ENCODE measurements at places on chromosomes 11 and 22. TPM values are rescaled to one million over a fixed set of nuclear protein-coding genes. Genes with fewer than 3 reads are reported as not detected.
A peak's percentile ranks its signal among the peaks of the same experiment; 100 is the strongest.

The ATG2A gene
- total RNA-seq: 18.1 TPM

The BCL2L13 gene
- 35.6 TPM for total RNA-seq

DNA sequence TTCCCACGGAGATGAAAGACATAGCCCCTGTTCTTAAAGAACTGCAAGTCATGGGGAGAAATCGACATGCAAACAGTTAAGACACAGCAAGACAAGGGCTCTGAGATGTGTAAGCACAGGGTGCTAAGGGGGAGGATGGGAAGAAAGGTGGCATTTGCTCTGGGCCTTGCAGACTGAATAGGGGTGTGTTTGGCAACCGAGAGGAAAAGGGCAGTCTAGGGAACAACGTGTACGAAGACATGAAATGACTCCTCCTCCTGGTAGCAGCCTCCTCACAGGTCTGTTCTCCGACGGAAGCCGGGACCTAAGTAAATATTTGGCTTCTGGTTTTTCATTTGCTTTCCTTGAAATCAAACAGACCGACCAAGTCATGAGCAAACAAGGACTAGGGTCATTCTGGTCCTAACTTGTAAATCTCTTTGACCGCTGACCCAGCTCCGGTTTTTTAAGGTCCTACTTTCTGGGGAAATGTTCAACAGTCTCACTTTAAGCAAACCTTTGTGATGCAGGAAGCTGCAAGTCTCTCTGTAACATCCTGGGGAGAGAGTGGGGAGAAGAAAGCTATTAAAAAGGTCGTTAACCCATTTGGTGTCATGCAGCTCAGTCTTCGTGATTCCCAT, 19.7 kb downstream of the NNMT start:
- no peak overlapping the region for H3K27ac ChIP-seq
- DNase-seq: peak; percentile 68
- H3K4me3 ChIP-seq: no peak overlapping the region
- no peaks in the 10 kb centered on the region for H3K36me3 ChIP-seq

GRCh38 chr11:88553204-88553603, 215.7 kb upstream of the CTSC start:
- H3K27me3 ChIP-seq: no peaks in the 10 kb centered on the region
- H3K4me3 ChIP-seq: no peak overlapping the region
- H3K4me1 ChIP-seq: no peaks in the 10 kb centered on the region
- no peak for DNase-seq
- no peak overlapping the region for H3K27ac ChIP-seq

GRCh38 chr22:23128269-23129108, 13.3 kb downstream of the RSPH14 start:
- no peaks in the 10 kb centered on the region for H3K27me3 ChIP-seq
- peak; percentile 91 for DNase-seq
- no peak overlapping the region for H3K4me3 ChIP-seq
- H3K27ac ChIP-seq: no peak overlapping the region
- no peaks in the 10 kb centered on the region for H3K4me1 ChIP-seq

The KRTAP5-11 gene
- not detected for total RNA-seq

DNA sequence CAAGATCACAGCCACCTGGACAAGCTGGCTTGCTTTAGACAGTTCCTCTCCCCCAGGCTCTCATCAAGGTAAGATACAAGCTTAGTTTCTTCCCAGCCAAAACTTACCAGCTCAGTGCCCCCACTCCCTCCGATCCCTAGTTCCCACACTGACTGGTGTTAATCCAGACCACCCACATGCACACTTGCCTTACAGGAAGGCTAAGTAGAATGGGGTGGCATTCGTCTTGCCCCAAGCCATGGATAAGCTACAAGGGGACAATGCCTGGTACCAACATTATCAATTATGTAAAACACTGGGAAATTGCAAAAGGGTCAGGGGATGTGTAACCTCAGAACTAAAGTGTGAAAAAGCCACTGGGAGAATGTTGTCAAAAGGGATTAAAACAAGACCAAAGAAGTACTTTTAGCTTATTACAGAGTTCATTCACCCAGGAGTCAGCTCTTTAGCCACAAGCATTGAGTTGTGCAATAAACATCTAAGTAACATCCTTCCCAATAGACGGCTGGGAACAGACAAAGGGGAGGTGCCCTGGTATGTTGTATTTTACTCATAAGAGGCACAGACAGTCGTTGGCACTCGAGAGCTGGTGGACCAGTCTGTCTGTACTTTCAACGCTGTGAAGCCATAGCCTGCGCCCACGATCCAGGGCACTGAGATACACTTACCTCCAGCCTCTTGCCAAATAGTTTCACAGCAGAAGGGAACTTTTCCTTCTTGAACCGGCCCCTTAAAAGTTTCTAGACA, 1.1 kb downstream of the DHCR7 start:
- no peaks in the 10 kb centered on the region for H3K36me3 ChIP-seq
- no peaks in the 10 kb centered on the region for H3K27me3 ChIP-seq
- H3K4me1 ChIP-seq: peaks cover 24% of the 10 kb centered on the region
- peak overlapping the region; percentile 78 for H3K4me3 ChIP-seq
- DNase-seq: peak; percentile 65

The L3MBTL2 gene
- total RNA-seq: 20.1 TPM

DNA sequence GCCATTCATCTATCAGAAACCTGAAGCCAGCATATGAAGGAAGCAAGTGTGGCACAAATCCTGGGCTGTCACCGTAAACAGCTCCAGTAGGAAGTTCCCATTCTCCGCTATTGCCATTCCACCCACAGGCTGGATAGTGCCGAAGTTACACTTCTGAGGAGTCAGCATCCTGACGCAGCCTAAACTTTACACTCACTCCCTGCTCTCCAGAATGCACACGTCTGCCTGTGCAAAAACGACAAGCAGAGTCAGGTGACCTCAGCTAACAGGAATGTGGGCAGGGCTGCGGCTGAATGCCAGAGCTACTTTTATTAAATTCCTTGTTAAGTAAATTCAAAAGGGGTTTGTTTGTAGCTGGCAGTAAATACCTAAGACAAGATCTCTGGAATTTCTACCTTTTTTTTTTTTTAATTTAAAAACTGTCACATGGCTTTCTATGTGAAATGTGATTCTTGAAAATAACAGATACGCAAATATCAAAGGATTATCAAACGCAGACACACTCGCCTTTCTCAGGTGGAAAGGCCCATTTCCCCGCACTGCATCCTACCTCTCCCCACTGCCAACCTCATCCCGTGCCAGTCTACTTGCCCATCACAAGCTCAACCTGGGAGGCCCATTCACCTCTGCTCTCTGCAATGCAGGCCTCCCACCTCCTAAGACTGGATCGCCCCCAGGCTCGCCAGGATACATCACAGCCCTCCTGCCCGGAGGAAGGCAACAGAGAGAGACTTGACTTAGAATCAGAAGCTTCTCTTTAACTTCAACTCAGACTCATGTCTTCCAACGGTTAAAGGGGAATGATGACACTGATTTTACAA, 33.5 kb downstream of the NFRKB start:
- DNase-seq: peak; percentile 93
- no peak overlapping the region for H3K4me3 ChIP-seq
- H3K27me3 ChIP-seq: no peaks in the 10 kb centered on the region
- peaks cover 13% of the 10 kb centered on the region for H3K4me1 ChIP-seq
- peak overlapping the region; percentile 88 for H3K27ac ChIP-seq

DNA sequence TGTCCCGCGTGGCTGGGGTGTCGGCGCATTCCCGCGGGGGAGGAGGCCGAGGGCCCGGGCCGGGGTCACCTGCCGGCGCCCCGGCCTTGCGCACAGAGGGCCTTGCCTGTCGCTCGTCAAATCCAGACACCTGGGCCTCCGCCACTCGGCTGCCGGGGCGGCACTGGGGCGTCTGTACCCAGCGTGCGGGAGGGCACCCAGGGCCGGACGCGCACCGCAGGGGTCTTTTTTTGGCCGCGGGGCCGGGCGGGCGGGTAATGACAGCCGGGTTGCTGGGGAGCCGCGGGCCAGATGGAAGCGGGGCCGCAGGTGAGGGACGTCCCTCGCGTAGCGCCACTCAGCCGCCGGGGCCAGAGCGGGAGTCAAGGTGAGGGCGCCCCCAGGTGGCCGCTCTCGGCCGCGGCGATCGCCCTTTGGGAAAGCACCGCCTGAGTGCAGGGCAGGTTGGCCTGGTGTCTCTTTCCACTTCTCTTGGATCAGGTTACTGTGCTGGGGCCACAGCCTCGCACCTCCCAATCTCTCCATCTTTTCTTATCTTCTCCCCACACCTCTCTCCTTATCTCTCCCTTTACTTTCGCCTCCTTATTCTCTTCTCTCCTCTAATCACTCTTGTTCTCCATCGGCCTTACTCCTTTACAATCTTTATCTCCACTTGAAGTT, 3.5 kb downstream of the PHLDB1 start:
- H3K36me3 ChIP-seq: no peaks in the 10 kb centered on the region
- H3K4me3 ChIP-seq: peak overlapping the region; percentile 19
- peaks cover 69% of the 10 kb centered on the region for H3K4me1 ChIP-seq
- peak; percentile 92 for DNase-seq
- peaks cover 23% of the 10 kb centered on the region for H3K27me3 ChIP-seq

- H3K4me1 ChIP-seq: peaks cover 4% of the 10 kb centered on the region
- DNase-seq: no peak
- H3K27me3 ChIP-seq: no peaks in the 10 kb centered on the region
- no peak overlapping the region for H3K4me3 ChIP-seq
- H3K36me3 ChIP-seq: no peaks in the 10 kb centered on the region
Measured at GRCh38 chr11:88420165-88420791, 82.7 kb upstream of the CTSC start.

The RFPL1 gene
- not detected for total RNA-seq

The DEFB131B gene
- total RNA-seq: not detected

- H3K36me3 ChIP-seq: no peaks in the 10 kb centered on the region
- peak; percentile 26 for DNase-seq
- no peak overlapping the region for H3K4me3 ChIP-seq
- H3K27me3 ChIP-seq: no peaks in the 10 kb centered on the region
- H3K27ac ChIP-seq: no peak overlapping the region
- H3K4me1 ChIP-seq: peaks cover 6% of the 10 kb centered on the region
Measured at GRCh38 chr11:35274909-35275785, 136.2 kb downstream of the CD44 start.

GRCh38 chr22:28899199-28899853, 16.0 kb downstream of the ZNRF3 start:
- peaks cover 19% of the 10 kb centered on the region for H3K4me1 ChIP-seq
- H3K27ac ChIP-seq: no peak overlapping the region
- H3K27me3 ChIP-seq: no peaks in the 10 kb centered on the region
- H3K36me3 ChIP-seq: no peaks in the 10 kb centered on the region
- H3K4me3 ChIP-seq: no peak overlapping the region

The ENTHD1 gene
- total RNA-seq: not detected

DNA sequence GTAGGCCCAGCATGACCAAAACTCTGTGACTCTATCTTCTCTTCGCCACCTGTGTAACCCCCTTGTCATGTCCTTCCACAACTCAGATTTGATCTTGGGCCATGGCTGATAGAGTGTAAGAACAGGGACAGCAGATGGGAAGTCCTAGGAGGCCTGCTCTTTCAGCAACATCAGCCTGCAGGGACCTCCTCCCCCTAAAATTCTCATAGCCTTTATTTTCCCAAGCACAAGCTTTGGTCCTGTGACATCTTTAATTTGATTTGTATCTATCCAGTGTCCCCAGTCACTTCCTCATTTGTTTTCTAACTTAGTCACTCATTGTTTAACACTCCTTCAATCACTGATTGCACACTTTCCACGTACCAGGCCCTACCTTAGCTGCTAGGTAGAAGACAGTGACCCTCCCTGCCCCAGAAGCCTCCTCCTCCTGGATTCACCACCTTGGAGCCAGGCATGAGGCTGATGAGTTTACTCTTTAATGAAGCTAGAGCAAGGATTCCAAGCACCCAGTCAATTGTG, 5.3 kb downstream of the UBQLN3 start:
- no peak for DNase-seq
- H3K36me3 ChIP-seq: no peaks in the 10 kb centered on the region
- H3K27me3 ChIP-seq: no peaks in the 10 kb centered on the region
- H3K4me3 ChIP-seq: no peak overlapping the region

DNA sequence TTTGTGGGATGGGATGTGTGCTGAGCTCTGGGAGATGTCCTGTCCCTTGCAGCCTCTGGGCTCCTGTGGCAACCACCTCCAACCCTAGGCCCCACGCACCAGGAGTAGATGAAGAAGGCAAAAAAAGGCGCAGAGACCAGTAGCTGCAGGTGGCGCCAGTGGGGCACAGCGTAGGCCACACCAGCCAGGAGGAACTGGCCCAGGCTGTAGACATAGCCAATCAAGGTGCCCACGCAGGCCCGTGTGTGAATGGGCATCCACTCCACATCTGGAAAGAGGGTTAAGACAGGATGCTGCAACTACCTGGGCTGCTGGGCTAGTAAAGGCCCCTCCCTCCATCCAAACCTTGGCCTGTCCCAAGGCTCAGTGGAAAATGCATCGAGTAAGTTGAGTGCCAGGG, 3.0 kb downstream of the SLC22A6 start:
- H3K36me3 ChIP-seq: no peaks in the 10 kb centered on the region
- no peak overlapping the region for H3K4me3 ChIP-seq

The KCNE3 gene
- total RNA-seq: 18.6 TPM

GRCh38 chr22:36635483-36635882, 68.1 kb downstream of the CACNG2 start:
- H3K27me3 ChIP-seq: peaks cover 30% of the 10 kb centered on the region
- H3K4me3 ChIP-seq: no peak overlapping the region
- no peak overlapping the region for H3K27ac ChIP-seq
- no peak for DNase-seq
- H3K36me3 ChIP-seq: no peaks in the 10 kb centered on the region
- no peaks in the 10 kb centered on the region for H3K4me1 ChIP-seq

- no peaks in the 10 kb centered on the region for H3K4me1 ChIP-seq
- H3K36me3 ChIP-seq: no peaks in the 10 kb centered on the region
- H3K27me3 ChIP-seq: peaks cover 25% of the 10 kb centered on the region
- H3K4me3 ChIP-seq: no peak overlapping the region
- H3K27ac ChIP-seq: no peak overlapping the region
- DNase-seq: no peak
Measured at GRCh38 chr11:108620958-108621772, 27.6 kb upstream of the EXPH5 start.

DNA sequence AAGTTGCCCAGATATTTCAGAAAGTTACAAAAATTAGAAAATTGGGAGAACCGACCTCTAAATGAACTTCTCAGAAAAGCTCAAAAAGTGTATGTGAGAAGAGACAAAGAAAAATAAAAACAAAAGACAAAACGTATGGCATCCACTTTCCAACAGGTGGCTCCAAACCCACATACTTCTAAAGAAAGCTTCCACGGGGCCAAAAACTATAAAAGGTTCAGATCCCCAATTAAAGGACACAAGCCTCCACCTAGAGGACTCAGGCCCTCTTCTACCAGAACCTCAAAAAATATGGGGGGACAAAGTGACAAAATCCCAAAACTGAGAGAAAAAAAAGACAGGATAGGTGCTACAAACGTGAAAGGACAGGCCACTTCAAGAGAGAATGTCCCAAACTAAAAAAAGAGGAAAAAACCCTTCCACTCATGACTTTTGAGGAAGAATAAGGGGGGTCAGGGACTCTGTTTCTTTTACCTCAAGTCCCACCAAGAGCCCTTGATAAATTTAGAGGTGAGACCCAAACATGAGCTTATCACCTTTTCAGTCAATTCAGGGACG, 8.8 kb downstream of the SCGB2A1 start:
- no peak overlapping the region for H3K27ac ChIP-seq
- H3K36me3 ChIP-seq: no peaks in the 10 kb centered on the region
- DNase-seq: peak; percentile 25
- H3K4me3 ChIP-seq: no peak overlapping the region
- no peaks in the 10 kb centered on the region for H3K27me3 ChIP-seq

The FOSL1 gene
- total RNA-seq: 4.7 TPM

GRCh38 chr22:26573026-26573662, 16.8 kb downstream of the TPST2 start:
- H3K4me1 ChIP-seq: no peaks in the 10 kb centered on the region
- peak overlapping the region; percentile 2 for H3K27ac ChIP-seq
- H3K36me3 ChIP-seq: no peaks in the 10 kb centered on the region
- H3K27me3 ChIP-seq: no peaks in the 10 kb centered on the region
- no peak overlapping the region for H3K4me3 ChIP-seq
- DNase-seq: no peak

GRCh38 chr11:76693806-76694205, 23.3 kb upstream of the LRRC32 start:
- no peak for DNase-seq
- no peaks in the 10 kb centered on the region for H3K27me3 ChIP-seq
- H3K4me1 ChIP-seq: no peaks in the 10 kb centered on the region
- no peak overlapping the region for H3K4me3 ChIP-seq
- no peak overlapping the region for H3K27ac ChIP-seq

The CKAP5 gene
- 53.3 TPM for total RNA-seq

Data from hepatocyte (in vitro differentiated cells).